ENCODE measurements at places on chromosomes 4 and X.

DNA sequence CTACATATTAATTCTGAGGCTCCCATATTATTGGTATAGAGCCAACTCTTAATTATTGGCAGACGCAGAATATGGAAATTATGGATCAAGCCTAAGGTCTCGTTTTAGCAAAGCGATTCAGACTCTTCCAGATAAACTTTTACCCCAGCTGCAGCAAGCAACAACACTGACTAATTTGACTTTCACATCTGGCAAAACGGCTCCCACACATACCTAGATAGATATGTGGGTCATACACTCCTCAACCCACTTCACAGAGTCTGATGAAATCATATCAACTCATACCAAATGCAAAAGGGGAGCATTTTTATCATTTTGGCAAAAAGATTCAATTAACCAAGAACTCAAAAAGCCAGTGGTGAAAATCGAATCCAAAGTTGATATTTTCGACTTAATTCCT lies 36.3 kb upstream of the KDR start:
- no peak for DNase-seq

GRCh38 chr4:3307891-3308575 lies 15.2 kb downstream of the RGS12 start:
- DNase-seq: peak; percentile 26

GRCh38 chr4:3288571-3289094 lies 4.2 kb upstream of the RGS12 start:
- DNase-seq: no peak

- no peak for DNase-seq
These were observed 21.9 kb downstream of the BMX start for GRCh38 chrX:15522464-15522863.

DNA sequence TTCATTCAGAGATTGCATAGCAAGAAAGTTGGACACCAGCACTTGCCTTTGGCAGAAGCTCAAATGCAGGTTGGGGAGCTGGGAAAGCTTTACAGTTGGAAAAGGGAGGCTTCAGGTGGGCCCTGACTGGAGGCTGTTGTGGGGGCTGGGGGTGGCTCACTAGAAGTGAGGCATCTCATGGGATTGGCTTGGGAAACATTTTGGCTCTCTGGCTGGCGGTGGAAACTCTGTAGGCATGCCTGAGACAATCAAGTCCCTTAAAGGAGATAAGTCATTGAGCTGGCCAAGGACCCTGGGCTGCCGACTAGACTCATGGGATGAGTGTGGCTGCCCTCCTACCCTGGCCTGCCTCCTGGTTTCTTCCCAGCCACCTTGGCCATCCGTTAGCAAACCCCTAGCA lies 31.4 kb upstream of the STS start:
- no peak for DNase-seq

GRCh38 chrX:19555236-19555635 lies 39.9 kb upstream of the MAP3K15 start:
- DNase-seq: no peak

DNA sequence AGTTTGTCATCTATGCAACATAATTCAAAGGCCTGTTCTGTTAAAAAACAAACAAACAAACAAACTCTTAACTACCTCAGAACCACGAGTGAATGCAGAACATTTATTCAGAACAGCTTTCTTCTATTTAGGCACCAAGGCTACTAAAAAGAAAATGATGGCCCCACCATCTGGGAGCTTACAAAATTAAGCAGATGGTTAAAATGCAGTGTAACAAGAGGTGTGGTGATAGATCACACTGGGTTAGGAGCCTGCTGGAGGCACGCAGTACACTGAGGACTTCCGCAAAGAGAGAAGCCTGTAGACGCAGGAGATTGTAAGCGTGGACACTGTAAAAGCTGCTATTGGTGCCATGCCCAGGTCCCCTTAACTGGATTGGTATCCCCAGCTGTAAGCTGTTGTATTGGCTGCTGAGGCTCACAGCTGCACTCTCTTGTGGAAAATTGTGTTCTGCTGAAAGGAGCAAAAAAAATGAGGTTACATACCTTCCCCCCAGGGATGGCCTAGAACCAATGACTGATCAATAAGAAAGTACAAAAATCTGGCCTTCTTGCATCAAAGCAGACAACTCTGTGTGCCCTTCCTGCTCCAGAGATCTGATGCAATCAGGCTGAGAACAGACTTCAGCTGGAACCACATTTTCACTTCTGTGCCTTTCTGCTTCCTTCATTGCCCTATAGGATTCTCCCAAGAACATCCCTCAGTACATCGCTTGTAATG lies 60.0 kb downstream of the SHROOM3 start:
- no peak for DNase-seq

- DNase-seq: no peak
These were observed 7.5 kb upstream of the RUFY3 start for GRCh38 chr4:70714079-70714887.

DNA sequence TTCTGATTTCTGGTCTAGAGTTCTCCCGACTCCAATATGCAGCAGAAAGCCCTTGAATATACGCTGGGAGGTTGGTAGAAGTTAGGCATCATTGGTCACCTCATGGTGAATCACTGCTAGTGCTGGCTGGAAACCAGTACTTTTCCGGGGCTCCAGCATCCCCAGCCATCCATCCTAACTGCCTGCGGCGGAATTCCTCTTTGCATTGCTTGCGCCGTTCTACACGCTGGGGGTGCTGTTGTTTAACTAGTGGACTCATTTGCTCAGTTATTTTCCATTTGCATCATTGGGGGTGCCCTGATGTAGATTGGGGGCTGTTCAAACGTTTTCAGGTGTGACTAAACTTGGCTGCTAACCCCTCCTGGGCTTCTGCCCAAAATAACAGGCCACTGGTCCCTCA lies 23.3 kb upstream of the GPR50 start:
- no peak for DNase-seq

GRCh38 chrX:130120746-130121504 lies 10.6 kb upstream of the ELF4 start:
- peak; percentile 73 for DNase-seq

DNA sequence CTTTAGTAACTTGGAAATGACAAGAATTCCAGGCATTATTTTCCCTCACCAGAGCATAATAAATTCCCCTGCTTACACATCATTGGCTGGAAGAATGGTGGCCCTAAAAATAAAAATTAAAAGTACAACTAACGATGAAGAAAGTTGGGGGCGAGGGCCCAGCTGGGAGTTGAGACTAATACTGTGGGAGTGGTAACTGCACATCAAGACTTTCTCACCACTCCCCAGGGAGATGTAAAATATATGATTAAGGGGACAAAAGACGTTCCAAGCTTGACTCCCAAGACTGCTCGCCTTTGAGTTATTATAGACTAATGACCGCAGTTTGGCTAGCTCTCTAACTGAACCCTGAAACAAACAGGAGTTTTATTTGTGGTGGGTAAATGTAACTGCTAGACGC lies 30.0 kb downstream of the SMIM31 start:
- no peak for DNase-seq

GRCh38 chrX:105876658-105877057 lies 54.3 kb downstream of the NRK start:
- no peak for DNase-seq

- DNase-seq: no peak
These were observed 51.5 kb downstream of the WDR19 start for GRCh38 chr4:39233783-39234182.

DNA sequence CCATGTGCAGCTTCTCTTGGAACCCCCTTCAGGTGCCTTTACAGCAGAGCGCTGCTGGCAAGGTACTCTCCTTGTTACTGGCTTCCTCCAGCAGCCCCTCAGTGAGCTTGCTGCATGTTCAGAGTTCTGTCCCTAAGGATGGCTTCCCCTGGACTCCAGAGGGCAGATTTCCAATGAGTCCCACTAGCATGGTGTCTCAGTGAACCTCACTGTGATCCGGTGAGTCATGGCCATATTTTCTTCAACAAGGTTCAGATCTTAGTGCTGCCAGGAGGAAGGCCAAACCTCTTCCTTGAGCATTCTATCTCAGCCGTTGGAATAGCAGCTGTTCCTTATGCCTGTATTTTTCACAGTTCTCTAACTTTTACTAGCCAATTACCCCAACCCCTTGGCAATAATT lies 98.8 kb downstream of the CASK start:
- no peak for DNase-seq

DNA sequence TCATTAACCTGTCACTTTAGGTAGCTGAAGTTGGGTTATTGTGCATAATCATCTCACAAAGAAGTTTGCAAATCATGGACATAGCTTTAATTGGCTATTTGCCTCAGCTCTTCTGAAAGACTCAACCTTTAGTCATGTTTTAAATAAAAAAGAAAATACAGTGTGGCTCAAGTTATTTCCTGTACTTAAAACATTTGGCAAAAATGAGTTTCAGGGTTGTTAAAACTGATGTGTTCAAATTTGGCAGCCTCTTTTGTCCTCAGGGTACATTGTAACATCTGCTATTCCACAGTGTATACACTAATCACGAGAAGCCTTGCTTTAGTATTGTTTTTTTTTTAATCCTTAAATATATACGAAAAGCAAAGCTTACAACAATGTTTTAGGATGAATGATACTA lies 31.5 kb upstream of the HPGD start:
- no peak for DNase-seq

- no peak for DNase-seq
These were observed 81.4 kb upstream of the ACSL1 start for GRCh38 chr4:184907216-184907615.

- DNase-seq: no peak
These were observed 222.4 kb downstream of the HHIP start for GRCh38 chr4:144868309-144868708.

- no peak for DNase-seq
These were observed 132.1 kb downstream of the SNCA start for GRCh38 chr4:89704651-89705395.

DNA sequence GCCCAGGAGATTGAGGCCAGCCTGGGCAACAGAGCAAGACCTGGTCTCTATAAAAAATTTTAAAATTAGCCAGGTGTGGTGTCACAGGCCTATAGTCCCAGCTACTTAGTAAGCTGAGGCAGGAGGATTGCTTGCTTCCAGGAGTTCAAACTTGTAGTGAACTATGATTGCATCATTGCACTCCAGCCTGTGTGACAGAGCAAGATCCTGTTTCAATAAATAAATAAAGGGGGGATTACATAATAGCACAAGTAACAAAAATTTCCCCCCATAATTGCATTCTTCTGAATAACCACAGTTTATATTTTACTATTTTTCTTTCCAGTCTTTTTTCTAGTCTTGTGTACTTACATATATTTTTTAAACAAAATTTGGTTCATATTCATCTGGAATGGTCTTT lies 135.6 kb downstream of the CHIC2 start:
- no peak for DNase-seq

DNA sequence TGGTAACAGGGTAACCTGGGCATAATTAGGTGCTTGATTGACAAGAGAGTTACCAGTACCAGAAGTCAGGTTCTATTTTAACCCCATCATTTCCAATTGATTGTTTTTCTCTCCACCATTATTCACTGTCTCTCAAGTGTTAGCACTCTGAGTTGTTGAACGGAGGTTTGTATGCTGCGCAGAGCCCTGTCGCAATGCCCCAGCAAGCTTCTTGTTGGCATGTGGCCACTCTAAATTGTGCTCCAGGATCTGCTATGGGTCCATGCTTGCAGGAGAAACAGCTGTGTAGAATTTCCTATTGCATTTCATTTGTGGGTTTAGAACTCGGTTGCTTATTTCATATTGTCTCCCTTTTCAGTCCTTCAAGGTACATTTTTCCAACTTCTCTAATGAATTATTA lies 98.2 kb downstream of the KLHL8 start:
- DNase-seq: no peak

GRCh38 chr4:67765401-67765800 lies 11.2 kb upstream of the GNRHR start:
- DNase-seq: no peak

DNA sequence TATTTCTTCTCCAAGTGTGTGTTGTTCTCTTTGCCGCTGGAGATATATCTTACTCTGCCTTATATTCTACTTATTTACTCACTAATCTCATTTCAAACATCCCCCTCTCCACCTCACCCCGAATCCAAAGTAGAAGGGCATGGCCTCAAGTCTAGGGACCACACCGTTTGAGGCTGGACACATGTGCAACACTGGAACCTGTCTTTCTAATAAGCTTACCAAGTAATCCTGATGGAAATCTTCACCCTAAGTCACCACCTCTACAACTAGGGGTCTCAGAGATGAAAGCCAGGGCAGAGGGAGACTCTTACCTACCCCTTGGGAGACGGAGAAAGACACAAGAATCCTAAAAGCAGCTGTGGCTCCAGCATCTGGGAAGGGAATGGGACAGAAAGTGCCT lies 6.0 kb downstream of the PROM1 start:
- no peak for DNase-seq

- DNase-seq: no peak
These were observed 13.8 kb downstream of the PGRMC1 start for GRCh38 chrX:119249891-119250290.
